Posterior vena cava (tissue), 2 donors: ENCODE measurements at places on chromosomes 13 and 19. TPM values are rescaled to one million over a fixed set of nuclear protein-coding genes. Genes with fewer than 3 reads are reported as not detected.

The FGF14 gene
- 4.6 TPM for total RNA-seq

DNA sequence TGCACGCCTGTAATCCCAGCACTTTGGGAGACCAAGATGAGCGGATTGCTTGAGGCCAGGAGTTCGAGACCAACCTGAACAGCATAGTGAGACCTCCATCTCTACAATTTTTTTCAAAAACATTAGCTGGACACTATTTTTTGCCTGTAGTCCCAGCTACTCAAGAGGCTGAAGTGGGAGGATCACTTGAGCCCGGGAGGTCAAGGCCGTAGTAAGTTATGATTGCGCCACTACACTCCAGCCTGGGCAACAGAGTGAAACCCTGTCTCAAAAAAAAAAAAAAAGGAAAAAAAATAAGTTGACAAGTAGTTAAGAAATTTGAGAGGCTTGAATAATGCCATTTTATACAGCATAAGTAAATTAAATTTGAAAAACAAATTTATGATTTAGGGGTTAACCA lies 330.6 kb downstream of the MYO16 start:
- no peak for DNase-seq

GRCh38 chr13:109955598-109955997 lies 169.2 kb upstream of the IRS2 start:
- DNase-seq, result no peak

DNA sequence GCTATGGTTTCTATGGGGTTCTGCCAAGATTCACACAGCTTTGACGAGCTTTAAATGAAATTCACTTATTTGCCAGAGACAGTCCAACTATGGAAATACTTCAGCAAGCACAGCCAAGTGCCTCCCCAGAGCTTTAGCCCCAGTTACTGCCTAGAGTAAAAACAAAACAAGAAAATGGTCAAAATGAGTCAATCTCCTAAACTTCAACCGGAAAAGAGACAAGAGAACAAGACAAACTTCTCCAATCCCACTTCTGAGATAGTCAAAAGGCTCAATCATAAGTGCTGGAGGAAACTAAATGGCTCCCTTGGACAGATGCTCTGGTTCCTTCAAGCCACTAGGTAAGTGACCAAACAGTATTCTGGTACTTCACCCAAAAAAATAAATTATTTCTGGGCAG lies 65.8 kb downstream of the KATNAL1 start:
- DNase-seq, result no peak

GRCh38 chr13:93726173-93726957 lies 499.8 kb downstream of the GPC6 start:
- DNase-seq, result no peak
